ENCODE measurements at places on chromosomes 1 and 21.

GRCh38 chr1:27391511-27392095 lies 819 bp upstream of the GPR3 start:
- DNase-seq = no peak

DNA sequence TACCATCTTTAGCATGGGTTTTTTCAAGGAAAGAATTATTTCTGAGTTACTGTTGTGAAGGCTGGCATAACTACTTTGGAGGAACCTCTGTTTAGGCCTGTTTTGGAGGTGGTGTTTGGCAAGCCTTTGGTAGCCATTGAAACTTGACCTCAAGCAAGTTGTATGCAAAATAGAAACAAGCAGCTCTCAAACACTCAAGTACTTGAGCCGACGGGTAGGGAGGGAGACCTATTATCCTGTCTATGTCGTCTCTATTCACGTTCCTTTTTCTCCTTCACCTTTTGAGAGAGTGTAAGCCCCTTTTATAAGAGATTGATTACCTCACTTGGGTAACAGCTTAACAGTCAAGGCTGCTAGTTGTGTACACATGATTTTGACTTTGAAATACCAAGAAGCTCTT lies 878.3 kb upstream of the CXADR start:
- DNase-seq = no peak

DNA sequence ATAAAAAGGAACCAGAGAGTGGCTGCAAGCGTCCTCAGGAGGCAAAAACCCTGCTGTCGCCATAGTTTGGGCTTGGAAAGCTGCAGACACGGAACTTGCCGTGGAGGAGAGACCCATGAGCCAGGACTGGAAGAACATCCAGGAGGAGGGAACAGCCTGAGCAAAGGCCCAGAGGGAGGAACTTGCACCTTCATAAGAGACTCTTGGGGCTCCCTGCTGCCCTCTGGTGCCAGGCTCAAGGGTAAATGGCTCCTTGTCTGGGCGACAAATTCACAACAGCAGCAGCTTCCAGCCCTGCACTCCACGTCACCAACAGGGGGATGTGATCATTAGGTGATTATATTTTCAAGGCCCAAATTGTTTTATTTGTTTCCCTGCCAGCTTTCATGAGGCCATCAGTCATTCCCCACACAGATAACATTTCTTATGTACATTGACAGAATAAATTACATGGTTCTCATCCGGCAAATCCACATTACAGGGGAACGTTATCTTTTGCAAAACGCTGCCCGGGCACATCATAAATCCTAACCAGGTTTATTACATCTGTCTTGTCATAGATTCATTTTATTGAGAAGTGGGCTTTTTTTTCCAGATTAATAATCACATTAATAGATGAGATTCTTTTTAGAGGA lies 143.0 kb upstream of the GRIK3 start:
- peak; percentile 89 for DNase-seq

GRCh38 chr1:241992734-241993133 lies 6.2 kb downstream of the MAP1LC3C start:
- no peak for DNase-seq

GRCh38 chr1:93196591-93196990 lies 16.1 kb downstream of the CCDC18 start:
- DNase-seq = no peak

GRCh38 chr1:8063298-8064036 lies 37.4 kb upstream of the ERRFI1 start:
- no peak for DNase-seq

GRCh38 chr1:201400852-201401230 lies 1.7 kb upstream of the LAD1 start:
- no peak for DNase-seq

- DNase-seq = no peak
Observed at GRCh38 chr1:85471558-85471957, 6.6 kb upstream of the DDAH1 start.

- no peak for DNase-seq
Observed at GRCh38 chr21:35321322-35322200, 272.5 kb upstream of the RUNX1 start.

DNA sequence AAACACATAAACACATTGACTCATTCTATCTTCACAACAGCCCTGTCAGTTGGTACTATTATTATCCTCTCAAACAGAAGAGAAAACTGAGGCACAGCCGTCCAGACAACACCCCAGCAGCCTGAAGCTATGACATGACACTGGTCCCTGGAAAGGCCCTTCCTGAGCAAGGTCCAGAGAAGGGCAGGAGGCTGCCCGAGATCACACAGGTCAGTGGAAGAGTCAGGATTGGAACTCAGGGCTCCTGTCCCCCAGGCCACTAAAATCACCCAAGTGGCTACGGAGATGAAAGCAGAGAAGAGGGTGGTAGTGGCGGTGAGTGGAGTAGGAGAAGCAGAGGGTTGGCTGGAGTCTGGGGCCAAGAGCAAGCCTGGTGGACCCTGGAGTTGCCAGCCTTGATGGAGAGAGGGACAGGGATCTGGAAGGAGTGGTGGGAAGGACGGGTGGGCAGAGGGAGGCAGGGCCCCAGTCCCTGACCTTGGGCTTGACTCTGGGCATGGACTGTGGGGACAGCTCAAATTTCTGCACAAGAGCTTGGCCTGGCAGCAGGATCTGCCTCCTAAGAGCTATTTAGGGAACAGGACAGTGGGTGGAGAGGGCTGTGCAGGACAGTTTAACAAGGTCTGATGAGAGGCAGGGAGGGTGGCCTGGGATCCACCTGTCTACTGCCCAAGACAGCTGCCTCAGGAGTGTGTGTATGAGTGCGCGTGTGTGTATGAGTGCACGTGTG lies 15.8 kb downstream of the MYOM3 start:
- no peak for DNase-seq

GRCh38 chr1:109298666-109299557 lies 7.9 kb downstream of the MYBPHL start:
- no peak for DNase-seq

DNA sequence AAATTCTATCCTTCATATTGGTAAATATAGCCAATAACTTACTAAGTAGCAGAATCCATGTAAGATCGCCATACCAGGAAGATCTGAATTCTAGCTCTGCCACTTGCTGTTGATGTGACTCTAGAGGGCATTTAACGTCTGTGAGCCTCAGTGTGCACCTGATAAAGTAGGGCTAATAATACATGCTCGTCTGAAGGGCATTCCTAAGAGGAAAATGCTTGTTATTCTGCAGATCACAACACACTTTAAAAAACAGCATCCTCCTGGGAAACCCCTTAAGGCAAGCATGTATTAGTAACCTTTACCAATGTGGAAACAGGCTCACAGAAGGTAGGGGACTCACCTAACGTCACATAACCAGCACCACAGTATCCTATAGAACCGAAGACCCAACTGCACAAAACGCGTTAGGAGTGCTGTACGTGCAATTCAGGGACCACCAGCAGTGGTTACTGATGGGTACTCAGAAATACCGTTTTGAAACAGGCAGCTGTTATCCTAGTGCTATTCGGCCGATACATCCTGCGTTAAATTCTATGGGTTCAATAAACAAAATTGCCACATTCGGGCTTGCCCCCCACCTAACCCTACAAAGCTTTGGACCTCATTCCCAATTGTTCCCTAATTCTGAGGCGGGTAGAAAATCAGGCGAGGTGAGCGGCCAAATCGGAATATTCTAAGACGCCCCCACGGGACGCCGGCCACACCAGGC lies 758 bp downstream of the DEPDC1 start:
- DNase-seq = no peak

DNA sequence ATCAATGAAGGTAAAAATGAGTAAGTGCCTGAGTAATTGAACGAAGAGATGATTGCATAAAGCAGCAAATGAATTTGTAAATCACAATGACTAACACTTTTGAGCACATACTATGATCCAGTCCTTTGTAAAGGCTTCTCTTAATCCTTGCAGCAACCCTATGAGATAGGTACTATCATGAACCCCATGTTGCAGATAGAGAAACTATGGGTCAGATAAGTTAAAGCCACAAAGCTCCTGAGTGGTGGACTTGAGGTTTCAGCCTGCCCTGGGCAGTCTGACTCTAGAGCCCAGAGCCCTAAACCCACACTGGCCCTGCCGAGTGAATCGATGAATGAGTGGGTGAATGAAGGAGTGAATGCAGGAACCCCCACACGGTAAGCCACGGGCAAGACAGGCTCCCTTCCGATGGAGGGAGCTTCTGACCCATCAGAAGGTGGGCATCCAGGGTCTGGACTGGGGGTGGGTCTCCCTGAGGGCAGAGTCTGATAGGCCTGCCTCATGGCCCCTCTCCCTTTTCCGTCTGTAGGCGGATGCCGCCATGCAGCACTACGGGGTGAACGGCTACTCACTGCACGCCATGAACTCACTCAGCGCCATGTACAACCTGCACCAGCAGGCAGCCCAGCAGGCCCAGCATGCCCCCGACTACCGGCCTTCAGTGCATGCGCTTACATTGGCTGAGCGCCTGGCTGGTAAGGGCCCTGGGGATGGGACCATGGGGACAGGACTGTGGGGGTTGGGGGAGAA lies 17.0 kb downstream of the DMBX1 start:
- no peak for DNase-seq

DNA sequence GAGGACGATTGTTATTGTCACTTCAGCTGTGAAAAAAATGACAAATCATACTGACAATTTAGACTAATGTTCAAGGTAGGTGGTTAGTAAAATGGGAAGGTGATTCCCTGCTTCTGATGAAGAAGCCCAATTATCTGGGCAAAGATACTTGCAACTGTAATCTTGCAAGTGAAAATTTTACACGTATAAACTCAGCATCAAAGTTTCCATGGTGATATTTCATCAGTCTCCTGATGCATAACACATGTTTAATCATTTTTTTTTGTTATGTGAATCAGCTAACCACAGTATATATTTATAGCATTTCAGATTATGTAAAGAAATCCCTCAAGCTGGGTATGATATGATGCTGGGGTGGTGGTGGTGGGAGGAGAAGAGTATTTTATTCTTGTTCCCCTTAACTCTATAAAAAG lies 16.4 kb upstream of the KCNK1 start:
- DNase-seq = no peak

All from NCI-H1417 treated with DMSO at 0.1 percent for 48 hours (cell line).